ENCODE measurements at places on chromosomes 6 and 20.

GRCh38 chr20:45893831-45894230 lies 2.7 kb downstream of the CTSA start:
- no peak for DNase-seq

- no peak for DNase-seq
These were observed 40.4 kb upstream of the EDN1 start for GRCh38 chr6:12249541-12250382.

GRCh38 chr6:125749865-125750691 lies 646 bp downstream of the HEY2 start:
- no peak for DNase-seq

DNA sequence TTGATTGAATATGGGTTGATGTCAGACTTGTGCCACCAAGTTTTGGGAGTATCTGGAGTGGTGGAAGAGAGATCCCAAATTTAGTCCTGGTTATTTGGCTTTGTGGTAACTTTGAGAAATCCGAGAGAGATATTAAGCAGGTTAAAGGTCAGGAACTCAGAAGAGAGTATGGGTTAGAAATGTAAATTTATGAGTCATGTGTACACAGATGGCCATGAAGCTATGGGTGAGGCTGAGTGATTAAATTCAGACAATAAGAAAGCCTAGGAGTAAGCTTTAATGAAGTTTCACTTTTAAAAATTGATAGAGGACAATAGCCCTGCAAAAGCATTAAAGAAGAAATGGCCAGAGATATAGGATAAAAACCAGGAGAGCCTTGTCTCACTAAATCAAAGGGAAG lies 14.3 kb downstream of the RIMS1 start:
- no peak for DNase-seq

GRCh38 chr6:36897609-36898008 lies 11.9 kb downstream of the C6orf89 start:
- DNase-seq, result no peak

GRCh38 chr6:169266746-169267591 lies 13.3 kb upstream of the THBS2 start:
- no peak for DNase-seq

GRCh38 chr6:5139828-5140771 lies 55.0 kb downstream of the PPP1R3G start:
- no peak for DNase-seq

Measured in activated CD8-positive, alpha-beta memory T cell treated with anti-CD3 and anti-CD28 coated beads for 48 hours (primary cell).